ENCODE measurements at places on chromosomes 12 and 14. TPM values are rescaled to one million over a fixed set of nuclear protein-coding genes. Genes with fewer than 3 reads are reported as not detected.

- no peak for DNase-seq
Observed at GRCh38 chr14:58598028-58598803, 39.5 kb upstream of the DACT1 start.

DNA sequence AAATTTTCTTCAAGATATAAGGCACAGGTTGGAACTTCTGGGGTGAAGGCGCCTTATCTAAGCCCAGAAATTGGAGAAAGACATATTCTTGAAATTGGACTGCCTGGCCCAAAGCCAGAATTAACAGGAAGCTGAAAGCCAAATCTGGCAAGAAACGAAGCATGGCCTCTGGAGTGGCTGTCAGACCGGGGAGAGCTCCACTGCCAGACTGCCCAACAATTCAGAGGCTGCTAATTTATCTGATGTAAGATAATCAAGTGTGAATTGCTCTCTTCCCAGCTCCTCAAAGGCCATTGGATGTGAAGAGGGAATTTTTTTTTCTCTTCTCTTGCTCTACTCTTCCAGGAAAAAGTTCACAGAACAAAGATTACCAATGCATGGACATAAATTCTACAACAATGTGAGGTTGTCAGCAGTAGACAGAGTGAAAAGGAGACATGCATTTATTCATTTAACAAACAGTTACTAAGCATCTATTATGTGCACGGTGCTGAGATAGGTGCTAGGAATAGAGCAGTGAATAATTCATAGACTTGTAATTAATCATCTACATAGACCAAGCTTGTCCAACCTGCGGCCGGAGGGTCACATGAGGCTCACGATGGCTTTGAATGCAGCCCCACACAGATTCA, at the start of gene GDF3:
Gene GDF3, minus strand, starts transcription at position 210 of the 632 bp plus-strand sequence. Its CDS starts 47 bp downstream, at position 163.
- no peak for DNase-seq

- no peak for DNase-seq
Observed at GRCh38 chr12:111761706-111762105, 5.0 kb upstream of the ALDH2 start.

Gene CYP46A1
- total RNA-seq = not detected

GRCh38 chr12:94596596-94596995, 53.8 kb downstream of the TMCC3 start:
- no peak for DNase-seq

DNA sequence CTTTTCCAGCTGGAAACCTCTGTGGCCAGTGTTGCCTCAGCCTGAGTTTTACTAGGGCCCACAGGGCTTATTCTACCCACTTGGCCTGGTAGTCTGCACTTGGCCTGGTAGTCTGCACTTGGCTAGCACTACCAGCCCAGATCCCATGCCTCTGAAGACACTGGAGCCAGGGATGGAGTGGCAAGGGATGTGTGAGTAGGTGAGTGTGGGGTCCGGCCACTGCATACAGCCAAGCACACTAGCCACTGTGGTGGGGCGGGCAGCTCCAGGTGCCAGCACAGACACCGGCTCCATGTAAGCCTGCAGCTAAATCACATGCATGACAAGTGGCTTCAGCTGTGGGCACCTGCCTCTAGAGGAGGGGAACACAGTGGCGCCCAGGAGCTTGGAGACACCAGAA, 63.4 kb upstream of the NAV3 start:
- no peak for DNase-seq

GRCh38 chr14:36655571-36655962, 6.1 kb upstream of the PAX9 start:
- DNase-seq = no peak

DNA sequence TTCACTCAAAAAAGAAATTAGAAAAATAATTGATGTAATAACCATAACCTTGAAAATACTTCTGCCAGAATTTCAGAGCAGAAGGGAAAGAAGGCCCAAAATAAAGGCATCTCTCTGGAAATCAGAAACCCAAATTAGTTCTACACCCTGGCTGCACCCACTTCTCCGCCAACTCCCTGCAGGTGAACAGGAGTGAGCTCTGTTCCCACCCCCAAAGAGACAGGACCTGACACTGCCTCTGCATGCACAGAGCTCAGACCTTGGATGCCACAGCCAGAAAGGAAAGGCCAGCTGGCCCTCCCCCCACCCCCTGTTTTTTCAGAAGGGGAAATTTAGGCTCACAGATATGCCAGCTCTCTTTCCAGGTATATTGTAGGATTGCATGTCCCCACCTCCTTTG, 228.2 kb downstream of the BCL11B start:
- no peak for DNase-seq

Gene IL26
- not detected for total RNA-seq

Gene FAM181A
- total RNA-seq = not detected

- DNase-seq = no peak
Observed at GRCh38 chr12:68290126-68290525, 36.7 kb upstream of the IL22 start.

Gene STON2
- total RNA-seq = not detected

DNA sequence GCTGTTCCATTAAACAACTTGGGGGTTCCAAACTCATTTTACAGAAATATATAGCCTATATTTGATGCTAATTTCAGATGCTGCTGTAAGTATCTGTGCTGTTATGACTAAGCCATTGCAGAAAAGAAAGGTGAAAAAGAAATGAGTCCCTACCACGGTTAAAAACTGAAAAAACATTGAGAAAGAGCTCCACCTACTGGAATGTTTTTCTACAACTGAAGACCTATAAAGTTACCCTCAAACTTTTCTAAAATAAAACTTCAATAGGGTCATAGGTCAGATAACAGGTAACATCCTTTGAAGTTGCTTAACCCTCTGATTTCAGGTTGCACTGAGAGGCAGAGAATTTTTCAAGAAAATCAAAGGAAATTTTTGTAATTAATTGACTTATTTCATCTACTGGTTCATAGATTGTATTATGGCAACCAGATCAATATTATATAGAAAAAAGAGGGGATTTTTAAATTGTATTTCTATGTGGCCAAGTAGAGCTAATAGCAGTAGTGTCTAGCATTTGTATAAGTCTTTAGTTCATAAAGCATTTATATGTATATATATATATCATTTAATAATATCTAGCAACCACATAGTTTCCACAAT, 279.9 kb downstream of the RPS29 start:
- no peak for DNase-seq

- DNase-seq = no peak
Observed at GRCh38 chr12:45611061-45611460, 118.4 kb upstream of the ARID2 start.

DNA sequence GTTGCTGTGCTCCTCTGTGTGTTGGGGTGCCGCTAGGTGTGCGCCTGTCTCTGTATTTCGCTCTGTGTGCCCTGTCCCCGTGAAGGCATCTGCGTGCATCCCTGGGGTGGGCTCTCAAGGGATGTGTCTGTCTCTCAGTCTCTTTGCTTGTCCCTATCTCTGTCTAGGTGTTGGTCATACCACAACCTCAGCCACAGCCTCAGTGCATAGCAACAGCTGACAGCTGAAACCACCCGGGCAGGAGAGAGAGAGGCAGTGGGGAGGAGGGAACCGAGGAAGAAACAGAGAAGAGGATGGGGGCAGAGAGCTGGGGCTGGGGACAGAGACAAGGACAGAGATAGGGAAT, 953 bp upstream of the NXPH4 start:
- peak; percentile 51 for DNase-seq

- DNase-seq = no peak
Observed at GRCh38 chr12:103301642-103302591, 193.9 kb downstream of the C12orf42 start.

DNA sequence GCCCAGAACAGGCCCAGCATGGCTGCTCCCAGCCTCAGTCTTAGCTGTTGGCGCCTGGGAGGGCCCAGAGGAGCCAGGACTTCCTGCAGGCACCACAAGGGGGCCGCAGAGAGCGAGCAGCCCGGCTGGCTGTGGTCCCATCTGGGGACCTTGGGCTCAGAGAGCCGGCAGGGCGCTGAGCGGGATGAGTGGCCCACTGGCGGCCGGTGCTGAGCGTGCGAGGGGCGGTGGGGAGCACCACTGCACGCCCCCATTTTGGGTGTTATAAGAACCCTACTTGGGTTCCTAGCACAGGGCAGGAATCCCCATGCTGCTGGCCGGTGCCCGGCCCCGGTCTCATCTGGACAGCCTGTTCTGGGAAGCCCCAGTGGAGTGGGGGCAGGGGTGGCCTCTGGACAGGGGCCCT, 25.9 kb upstream of the CRIP2 start:
- peak; percentile 63 for DNase-seq

- no peak for DNase-seq
Observed at GRCh38 chr14:35932136-35932535, 106.0 kb downstream of the BRMS1L start.

DNA sequence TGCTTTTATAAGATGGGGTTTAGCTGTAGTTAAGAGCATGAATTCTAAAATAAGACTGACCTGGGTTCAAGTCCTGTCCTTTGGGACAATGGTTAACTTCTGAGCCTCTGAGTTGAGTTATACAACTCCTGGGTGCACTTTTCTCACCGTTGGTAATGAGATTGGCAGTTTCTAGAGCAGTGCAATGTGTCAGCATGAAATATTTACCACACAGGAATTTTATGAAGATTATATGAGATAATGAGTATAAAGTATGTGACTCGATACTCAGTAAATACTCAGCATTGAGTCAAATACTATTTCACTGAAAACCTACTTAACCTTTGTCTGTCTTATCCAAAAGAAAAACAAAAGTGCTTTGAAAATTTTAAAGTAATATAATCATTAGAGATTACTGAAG, 214.2 kb downstream of the CPNE8 start:
- no peak for DNase-seq

Gene MGAT2
- total RNA-seq = 39.7 TPM

Gene RNF212B
- total RNA-seq = not detected

GRCh38 chr12:83224012-83224411, 537.3 kb downstream of the TMTC2 start:
- DNase-seq = no peak

DNA sequence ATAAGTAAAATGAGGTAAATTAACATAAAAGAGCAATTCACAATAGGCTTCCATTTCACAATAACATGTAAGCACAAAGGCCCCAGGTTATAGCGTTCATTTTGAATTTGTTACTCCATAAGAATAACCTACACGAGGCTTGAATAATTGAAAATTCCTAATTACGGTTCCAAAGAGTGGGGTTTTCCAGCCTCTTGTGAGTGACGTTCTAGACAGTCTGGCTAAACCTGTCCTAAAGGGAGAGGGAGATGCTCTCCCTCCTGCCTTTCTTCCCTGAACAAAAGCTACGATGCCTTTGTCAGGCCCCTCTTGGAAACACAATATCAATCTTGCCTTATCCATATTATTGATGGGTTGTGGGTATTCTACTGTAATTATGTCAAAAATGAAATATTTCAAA, 24.3 kb upstream of the VRK1 start:
- no peak for DNase-seq

DNA sequence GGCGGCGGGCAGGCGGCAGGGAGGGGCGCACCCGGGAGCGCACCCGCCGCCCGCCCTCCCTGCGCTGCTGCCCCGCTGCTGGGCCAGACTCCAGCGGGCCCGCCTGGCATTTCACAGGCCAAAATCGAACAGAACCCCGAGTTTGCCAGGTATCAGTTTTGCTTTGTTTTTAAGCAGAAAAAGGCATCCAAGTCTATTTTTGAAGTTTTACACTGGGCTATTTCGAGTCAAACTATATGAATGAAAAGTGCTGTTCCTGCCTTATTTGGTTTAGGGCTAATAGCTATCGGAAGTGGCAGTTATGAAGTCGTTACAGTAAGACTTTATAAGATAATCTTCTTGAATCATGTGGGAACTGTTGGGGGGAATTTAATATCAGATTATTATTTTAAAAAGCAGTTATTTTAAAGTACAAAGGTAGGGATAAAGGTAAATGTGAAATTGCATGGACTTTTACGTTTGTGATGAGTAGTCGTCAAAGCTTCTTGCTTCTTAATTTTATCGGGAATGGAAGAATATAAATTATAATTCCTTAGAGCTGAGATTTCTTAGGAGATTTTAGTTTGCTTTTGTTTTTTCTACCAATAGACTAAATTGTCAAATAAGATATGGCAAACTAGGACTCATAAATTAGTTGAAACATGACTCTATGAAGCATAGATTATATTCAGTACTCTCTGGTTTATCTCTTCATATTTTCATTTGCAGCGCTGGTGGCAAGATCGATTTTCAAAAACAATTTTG, 1.1 kb downstream of the MSRB3 start:
- DNase-seq = no peak

DNA sequence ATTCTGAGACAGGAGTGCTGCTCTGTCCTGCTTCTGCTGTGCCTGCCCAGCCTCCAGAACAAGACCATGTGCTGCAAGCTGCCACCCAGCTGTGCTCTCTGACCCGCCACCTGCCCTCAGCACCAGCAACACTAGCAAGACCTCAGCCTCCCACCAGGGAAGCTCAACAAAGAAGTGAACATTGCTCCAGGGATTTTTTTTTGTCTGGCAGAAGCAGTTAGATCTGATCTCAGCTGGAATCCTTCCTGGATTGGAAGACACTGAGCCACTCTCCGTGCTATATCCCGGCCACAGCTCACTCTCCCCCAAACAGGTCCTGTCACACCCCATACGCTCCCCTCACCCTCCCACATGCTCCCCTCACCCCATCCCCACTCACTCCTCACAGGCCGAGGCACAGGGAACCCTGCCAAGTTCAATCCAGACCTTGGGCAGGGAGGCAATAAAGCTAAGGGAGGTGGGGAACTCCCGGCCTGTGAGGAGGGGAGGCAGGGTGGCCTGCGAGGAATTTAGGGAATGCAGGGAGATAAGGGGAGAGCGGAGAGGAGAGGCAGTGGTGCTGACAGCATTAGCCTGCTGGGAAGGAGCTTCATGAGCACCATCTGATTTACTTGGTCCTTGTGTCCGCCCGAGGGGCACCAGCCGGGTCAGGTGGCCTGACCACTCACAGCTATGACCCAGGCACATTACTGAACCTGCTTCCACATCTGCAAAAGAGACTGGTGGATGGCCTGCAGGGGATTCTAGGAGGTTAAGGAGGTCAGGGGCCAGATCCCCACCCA, 29.7 kb downstream of the CCDC85C start:
- DNase-seq = no peak

DNA sequence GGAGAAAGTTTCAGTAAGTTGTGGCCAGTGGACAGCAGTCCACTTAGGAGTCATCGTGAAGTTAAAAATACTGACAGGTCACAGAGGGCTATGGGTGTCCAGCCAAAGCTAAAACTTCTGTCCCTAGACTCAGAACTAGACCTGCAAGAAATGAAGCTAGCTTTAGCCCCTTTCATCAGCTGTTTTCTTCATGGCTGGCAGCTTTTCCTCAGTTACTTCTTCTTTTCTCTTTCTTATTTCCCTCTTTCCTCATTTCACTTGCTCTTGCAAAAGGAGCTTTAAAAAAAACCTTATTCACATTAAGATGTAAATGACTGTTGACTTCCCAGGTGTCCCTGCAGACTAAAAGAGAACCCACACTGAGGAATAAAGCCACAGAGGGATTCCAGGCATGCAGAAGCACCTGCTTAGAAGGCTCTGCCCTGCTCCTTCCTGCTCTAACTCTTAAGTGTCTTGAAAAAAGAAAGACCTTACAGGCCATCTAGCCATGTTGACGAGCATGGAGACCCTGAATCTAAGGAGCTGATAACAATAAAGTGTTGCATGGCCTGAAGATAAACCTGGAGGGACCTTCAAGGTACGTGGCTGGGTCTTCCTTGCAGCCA, 69.7 kb upstream of the CCND2 start:
- DNase-seq = no peak

GRCh38 chr12:110846615-110847566, at the start of gene CCDC63:
CCDC63 (plus strand) TSS chr12:110846987; CDS start chr12:110852955, 5,968 bp downstream.
- DNase-seq = peak; percentile 45

Data from activated B cell treated with CpG ODN at 0.5 μM for 24 hours (primary cell).